ENCODE measurements at places on chromosomes 5 and 9.

- DNase-seq: no peak
These were observed 285.6 kb downstream of the BRINP1 start for GRCh38 chr9:119083673-119084072.

GRCh38 chr5:164809821-164810220 is 1304.4 kb downstream of the MAT2B start:
- DNase-seq: no peak

GRCh38 chr5:111158105-111158744 is 66.0 kb upstream of the CAMK4 start:
- peak; percentile 81 for DNase-seq

GRCh38 chr5:42514754-42515153 is 91.5 kb downstream of the GHR start:
- DNase-seq: peak; percentile 1

- no peak for DNase-seq
These were observed 36.2 kb downstream of the MCCC2 start for GRCh38 chr5:71623221-71623794.

DNA sequence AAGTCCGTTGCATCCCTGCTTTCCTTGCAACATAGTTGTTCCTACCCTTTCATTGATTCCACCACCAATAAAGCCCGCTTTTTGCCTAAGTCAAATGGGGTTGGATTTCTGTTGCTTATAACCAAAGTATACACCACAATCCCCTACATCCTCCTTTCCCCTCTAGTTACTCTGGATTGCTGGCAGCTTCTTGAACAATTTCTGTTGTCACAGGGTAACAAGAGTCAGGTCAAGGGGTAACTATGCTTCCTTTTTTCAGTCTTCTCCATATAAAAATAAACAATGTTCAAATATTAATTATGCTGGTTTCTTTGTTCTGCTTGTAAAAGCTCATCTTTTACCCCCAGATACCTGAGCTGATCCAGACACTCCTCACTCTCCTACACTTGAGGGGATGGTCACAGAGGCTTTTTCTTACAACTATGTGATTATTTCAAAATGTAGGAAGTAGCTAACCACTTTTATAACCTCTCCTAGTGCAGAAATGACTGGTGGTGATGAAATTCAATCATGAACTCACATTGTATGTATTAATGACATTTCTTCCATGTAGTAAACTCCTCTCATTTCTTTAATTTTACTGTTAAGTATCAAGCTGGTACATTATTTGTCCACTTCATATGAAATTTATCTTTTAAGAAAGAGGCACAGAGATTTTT is 136.5 kb downstream of the SNX18 start:
- DNase-seq: no peak

GRCh38 chr9:113501129-113501686 is 37.7 kb downstream of the RGS3 start:
- no peak for DNase-seq

DNA sequence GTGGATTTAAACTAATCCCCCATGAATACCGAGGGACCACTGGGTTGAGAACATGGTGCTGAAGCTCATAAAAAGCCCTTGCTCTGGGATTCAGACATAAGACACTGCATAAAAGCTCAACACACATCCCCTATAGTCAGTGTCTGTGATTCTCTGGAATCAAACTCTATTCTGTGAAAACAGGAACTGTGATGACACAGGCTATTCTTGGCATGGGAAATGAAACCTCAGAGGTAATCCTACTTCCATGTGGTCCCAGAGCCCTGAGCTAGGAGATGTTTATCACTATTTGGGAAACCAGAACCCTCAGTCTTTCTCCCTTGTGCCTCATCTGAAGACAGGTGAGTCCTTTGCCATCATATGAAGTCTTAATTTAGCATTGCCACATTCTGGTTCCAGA is 135.4 kb upstream of the PRSS3 start:
- DNase-seq: no peak

GRCh38 chr5:113188436-113188835 is 211.8 kb downstream of the DCP2 start:
- DNase-seq: no peak

DNA sequence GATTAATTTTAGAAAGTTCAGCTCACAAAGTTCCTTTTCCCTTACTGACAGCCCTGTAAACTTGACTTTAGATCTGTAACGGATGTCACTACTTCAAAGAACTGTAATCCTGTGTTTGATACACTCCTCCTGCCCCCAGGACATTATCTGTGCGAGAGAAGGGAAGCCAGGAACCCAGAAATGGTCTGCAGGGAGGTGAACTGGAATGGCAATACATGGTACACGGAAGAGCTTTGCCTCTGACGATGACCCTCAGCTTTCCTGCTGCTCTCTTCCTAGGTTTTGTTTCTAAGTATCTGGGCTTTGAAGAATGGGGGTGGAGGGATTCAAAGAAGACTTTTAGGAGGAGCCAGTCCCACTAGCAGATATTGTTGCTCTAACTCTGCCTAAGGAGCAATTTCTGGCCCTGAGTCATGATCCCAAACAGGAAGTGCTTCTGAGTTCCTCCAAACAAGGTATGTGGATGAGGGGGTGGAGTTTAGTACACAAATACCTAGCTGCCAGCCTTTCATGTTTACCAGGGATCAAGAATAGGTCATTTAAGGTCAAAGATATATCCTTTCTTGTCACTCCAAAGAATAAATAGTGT is 43.4 kb upstream of the TMC1 start:
- DNase-seq: peak; percentile 25

DNA sequence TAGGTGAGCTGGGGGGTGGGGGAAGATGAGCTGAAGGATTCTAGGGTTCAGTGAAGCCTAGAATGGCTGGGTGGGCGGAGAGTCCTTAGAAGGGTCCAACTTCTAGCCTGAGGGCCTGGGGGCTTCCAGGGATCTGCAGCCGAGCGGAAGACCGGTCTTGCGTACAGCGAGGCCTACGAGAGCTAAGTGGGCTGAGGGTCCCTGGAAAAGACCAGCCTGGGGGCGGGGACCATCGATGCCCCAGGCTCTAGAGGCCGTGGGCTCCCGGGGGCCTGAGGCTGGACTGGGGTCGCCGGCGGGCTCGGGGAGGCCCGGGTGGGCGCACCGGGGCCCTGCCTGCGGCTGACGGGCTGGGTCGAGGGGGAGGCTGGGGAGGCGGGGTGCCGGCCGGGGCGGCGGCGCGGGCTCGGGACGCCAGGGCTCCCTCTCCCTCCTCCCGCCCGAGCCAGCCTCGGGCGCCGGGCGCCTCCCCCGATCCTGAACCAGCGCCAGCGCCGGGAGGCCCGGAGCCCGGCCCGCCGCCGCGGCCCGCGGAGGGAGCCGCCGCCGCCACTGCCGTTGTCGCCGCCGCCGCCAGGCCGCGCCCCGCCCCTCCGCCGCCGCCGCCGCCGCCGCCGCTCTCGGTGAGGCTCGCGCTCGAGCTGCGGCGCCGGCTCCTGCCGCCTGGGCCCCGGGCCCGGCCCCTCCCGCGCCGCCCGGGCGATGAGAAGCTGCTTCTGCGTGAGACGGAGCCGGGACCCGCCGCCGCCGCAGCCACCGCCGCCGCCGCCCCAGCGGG is at the start of gene MVB12B:
MVB12B (plus strand) TSS at position 602 of the 778 bp plus-strand sequence; CDS start at position 703, 101 bp downstream.
- peak; percentile 56 for DNase-seq

DNA sequence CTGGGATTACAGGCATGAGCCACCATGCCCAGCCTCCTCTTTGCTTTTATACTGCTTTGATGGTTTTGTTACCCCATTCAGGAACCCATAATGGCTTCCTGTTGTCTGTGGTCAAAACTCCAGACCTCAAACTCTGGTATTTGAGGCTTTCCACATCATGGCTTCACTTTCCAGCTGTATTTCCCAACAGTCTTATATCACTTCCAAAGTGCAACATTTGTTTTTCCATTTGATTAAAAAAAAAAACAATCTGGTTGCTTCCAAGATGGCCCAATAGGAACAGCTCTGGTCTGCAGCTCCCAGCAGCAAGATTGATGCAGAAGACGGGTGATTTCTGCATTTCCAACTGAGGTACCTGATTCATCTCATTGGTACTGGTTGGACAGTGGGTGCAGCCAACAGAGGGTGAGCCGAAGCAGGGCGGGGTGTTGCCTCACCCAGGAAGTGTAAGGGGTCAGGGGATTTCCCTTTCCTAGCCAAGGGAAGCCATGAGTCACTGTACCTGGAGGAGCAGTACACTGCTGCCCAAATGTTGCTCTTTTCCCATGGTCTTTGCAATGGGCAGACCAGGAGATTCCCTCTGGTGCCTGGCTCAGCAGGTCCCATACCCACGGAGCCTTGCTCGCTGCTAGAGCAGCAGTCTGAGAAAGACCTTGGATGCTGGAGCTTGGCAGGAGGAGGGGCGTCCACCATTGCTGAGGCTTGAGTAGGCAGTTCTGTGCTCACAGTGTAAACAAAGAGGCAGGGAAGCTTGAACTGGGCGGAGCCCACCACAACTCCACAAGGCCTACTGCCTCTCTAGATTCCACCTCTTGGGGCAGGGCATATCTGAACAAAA is 458.4 kb downstream of the KDM4C start:
- no peak for DNase-seq

GRCh38 chr5:65721050-65721719 is 724 bp downstream of the SGTB start:
- peak; percentile 64 for DNase-seq

- DNase-seq: no peak
These were observed 324.1 kb upstream of the TNC start for GRCh38 chr9:115442054-115442453.

GRCh38 chr5:150167908-150168307 is 1.3 kb downstream of the CDX1 start:
- no peak for DNase-seq

DNA sequence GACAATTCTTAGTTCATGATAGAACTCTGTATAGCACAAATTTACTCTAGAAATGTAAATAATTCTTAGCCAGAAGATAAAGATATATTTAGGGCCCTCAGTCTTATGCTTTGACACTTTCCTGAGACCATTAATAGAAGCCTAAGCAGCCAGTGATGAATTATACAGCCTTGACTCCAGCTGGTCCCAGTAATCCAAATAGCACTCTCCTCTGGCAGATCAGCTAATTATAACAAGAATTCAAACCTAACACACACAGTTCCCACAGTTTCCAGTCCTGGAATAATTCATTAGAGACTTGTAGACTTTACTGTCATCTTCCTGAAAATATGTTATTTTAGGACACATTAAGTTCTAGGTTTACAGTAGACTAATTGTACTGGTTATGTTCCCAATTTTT is 50.4 kb downstream of the SHOC1 start:
- peak; percentile 4 for DNase-seq

DNA sequence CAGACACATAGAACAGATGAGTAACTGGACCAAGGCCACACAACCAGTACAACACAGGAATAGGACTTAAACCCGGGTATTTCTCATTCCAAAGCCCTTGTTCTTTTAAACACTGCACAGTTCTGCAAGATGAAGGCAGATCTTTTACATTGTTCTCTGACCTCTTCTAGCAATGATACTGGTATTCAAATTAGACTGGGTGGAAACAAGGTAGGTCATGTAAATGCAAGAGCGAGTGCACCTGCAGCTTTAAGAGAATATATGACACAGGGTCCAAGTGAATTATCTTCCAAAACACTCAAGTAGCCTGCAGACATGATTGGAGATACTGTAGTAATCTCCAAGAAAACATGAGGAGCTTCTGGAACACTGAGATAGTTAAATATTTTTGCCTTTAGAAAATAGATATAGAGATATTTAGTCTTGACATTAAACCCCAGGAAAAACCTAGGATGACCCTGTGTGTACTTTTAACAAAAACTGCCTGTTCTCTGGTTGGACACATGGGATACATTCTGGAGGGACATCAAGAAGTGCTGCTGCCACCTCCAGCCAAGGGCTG is 130.6 kb upstream of the EPB41L4A start:
- DNase-seq: no peak

DNA sequence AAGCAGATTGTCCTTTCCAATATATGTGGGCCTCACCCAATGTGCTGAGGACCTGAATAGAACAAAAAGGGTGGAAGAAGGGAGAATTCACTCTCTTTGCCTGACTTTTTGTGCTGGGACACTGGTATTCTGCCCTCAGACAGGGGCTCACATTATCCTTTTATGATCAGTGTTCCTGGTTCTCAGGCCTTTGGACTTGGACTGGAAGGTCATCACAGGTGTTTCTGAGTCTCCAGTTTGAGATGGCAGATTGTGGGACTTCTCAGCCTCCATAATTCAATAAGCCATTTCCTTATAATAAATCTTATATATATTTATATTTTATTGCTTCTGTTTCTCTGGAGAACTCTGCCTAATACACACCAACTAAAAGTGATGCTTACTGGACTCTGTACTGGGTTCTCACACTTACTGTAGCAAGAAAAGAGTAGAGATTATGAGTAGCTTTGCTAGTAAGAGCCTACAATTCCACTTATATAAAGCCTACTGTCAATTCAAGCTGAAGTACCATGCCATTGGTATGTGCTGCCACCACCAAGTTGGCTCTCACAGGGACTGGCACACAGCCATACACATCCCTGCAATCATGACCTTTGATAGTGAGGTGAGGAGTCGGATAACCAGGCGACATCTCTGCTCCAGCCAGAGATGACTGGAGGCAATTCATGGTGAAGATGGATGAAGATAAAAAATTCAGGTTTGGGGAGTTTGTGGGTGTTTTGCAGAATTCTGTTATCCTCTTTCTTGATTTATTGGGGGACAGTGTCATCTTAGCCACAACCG is 130.7 kb upstream of the NR3C1 start:
- DNase-seq: no peak

DNA sequence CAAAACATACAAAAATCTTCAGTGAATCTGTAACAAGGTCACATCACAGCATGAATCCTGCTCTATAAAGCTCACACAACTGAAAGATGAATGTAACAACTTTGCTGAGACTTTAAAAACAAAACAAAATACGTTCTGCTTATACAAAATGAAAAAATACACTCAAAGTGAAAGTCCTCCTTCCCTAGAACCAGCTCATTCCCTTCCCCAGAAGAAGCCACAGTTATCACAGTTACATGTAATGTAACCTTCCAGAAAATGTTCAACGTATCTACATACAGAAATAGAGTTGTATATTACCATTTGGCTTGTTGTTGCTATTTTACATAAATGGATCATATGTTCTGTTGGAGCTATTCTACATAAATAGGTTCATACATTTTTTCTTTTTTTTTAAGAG is 2.6 kb downstream of the AUH start:
- DNase-seq: no peak

- DNase-seq: no peak
These were observed 19.3 kb downstream of the RASEF start for GRCh38 chr9:83043597-83043996.

DNA sequence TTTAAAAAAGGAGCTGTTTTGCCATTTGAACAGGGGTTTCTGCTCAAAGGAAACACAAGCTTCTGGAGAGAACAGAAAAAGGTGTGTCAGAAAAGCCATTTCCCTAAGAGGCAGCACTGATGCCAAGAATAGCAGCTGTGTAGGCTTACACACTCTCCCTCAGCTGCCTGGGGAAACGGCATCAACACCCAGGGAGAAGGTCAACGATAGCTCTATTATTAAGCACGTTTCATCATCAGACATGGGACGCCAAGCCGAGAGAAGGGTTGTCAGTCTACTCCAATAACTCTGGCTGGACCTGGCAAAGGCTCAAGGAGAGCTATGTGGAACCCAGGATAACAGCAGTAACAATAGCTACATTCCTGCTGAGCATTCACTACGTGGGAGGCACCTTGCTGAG is 314.2 kb downstream of the CDK5RAP2 start:
- no peak for DNase-seq

- no peak for DNase-seq
These were observed 382.5 kb downstream of the CYLC2 start for GRCh38 chr9:103377667-103378066.

Measured in NCI-H82 (cell line).